ENCODE measurements at places on chromosomes 5 and 9.

DNA sequence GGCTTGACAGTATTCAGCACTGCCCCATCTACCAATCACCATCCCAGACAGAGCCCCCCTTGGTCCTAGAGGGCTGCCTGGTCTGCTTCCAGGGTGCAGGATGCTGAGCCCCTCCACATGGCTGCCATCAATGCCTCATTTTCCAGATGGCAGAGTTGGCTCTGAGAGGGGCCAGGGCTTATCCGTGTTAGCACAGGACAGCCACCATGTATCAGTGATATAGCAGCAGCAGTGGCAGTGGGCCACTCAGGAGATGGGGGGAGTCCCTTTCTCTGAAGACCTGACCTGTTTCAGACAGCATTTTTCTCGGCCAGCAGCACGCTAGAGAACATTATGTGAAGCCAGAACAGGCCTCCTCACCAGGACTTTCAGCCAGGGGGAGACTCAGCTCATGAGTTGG is 1.6 kb upstream of the SMIM32 start:
- no peak for DNase-seq

DNA sequence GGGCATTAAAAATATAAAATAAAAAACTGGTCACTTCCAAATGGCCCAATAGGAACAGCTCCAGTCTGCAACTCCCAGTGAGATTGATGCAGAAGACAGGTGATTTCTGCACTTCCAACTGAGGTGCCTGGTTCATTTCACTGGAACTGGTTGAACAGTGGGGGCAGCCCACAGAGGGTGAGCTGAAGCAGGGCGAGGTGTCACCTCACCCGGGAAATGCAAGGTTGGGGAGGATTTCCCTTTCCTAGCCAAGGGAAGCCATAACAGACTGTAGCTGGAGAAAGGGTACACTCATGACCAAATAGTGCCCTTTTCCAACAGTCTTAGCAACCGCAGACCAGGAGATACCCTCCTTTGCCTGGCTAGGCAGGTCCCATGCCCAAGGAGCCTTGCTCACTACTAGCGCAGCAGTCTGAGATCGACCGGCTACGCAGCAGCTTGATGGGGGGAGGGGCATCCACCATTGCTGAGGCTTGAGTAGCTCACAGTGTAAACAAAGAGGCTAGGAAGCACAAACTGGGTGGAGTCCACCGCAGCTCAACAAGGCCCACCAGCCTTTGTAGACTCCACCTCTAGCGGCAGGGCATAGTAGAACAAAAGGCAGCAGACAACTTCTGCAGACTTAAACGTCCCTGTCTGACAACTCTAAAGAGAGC is 12.7 kb downstream of the RLN1 start:
- peak; percentile 28 for DNase-seq

GRCh38 chr9:4344946-4345345 is 45.1 kb upstream of the GLIS3 start:
- DNase-seq, result peak; percentile 57

DNA sequence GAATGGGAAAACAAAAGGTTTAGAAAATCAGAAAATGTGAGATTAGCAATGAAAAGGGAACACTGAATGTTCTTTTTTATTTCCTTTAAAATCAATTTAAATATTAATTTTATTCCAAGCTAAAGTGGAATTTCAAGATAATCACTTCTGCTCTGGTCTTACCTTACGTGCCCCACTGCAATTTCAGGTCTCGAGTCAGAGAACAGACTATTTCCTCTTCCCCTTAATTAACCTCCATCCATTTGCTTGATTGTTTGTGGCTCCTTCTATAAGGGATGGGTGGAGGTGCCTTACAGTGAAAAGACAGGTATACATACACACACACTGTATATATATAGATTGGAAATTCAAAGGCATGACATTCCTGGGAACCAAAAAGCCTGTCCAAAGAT is 137.1 kb downstream of the SUSD1 start:
- no peak for DNase-seq

- no peak for DNase-seq
Observed at GRCh38 chr5:124090115-124090514, 578.1 kb downstream of the CSNK1G3 start.

DNA sequence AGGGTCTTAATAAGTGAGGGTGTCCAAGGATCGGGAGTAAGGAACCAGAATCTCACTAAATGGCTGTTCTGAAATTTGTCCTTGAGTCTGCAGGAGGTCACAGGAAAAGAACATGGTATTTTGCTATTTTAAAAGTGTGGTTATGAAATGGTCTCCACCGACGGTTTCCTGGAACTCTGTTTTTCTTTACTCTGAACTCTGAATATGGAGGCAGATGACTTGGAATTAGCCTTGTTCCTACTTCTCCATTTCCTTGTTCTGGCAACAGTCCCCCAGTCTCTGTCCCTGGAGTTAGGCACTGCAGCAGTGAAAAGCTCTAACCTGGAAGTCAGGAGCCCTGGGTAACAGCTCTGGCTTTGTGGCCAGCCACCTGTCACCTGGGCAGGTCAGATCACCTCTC is 46.6 kb upstream of the C5orf58 start:
- no peak for DNase-seq

GRCh38 chr9:134403682-134404301 is 77.5 kb downstream of the RXRA start:
- peak; percentile 54 for DNase-seq

GRCh38 chr9:85089188-85089969 is 419.9 kb downstream of the NTRK2 start:
- DNase-seq, result no peak

- peak; percentile 43 for DNase-seq
Observed at GRCh38 chr5:132458226-132458560, 32.4 kb downstream of the IRF1 start.

DNA sequence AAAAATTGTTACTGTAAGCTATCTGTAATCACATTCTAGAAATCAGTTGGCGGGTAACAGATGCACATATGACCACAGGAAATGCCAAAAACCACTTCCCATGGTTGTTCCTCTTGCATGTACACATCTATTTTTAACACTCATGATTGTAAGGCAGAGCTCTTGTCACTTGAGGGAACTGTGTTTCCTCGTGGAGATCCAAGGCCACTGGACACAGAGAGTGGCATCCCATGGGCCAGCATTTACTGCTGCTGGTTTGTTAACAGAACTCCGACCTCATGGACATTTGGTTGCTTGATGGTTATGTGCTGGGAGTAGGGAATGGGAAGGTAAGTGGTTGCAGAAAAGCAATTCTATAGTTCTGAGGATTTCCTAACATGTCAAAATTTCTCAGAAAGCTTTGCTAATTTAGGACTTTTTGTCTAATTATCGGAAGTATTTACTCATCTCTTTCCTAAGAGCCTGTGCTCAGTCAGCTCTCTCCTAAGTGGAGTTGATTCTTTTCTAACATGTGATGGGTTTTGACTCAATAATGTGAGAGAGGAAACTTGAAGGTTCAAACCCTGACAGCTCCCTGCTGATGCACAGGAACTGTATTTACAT is 202.0 kb upstream of the NR3C1 start:
- DNase-seq, result peak; percentile 90

DNA sequence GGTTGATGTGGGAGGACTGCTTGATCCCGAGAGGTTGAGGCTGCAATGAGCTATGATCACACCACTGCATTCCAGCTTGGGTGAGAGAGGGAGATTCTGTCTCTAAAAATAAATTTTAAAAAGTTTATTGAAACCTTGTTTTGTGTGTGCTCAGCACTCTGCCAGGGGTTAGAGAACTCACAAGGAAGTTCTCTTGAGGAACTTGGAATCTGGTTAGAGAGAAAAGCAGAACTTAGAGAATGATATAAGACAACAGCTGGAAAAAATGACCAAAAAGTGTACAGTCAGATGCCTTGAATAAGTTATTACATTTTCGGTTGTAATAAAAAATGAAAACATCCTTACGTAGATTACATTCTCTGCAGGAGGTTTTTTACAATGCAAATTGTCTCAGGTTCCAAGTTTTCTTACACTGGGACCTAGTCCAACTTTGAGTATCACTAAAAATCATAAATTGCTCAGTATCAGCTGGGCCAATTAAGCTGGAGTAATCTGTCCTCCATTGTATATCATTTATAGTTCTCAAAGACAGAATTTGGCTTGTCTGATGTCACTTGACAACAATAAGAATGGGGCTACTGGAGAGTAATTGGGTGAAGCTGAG is 21.7 kb upstream of the TENT2 start:
- DNase-seq, result no peak

- no peak for DNase-seq
Observed at GRCh38 chr5:34743878-34744277, 87.8 kb downstream of the RAI14 start.

GRCh38 chr5:166493040-166493439 is 1798.4 kb upstream of the WWC1 start:
- no peak for DNase-seq
